ENCODE measurements at places on chromosomes 16 and 17. TPM values are rescaled to one million over a fixed set of nuclear protein-coding genes. Genes with fewer than 3 reads are reported as not detected.

Gene GH2
- not detected for total RNA-seq

DNA sequence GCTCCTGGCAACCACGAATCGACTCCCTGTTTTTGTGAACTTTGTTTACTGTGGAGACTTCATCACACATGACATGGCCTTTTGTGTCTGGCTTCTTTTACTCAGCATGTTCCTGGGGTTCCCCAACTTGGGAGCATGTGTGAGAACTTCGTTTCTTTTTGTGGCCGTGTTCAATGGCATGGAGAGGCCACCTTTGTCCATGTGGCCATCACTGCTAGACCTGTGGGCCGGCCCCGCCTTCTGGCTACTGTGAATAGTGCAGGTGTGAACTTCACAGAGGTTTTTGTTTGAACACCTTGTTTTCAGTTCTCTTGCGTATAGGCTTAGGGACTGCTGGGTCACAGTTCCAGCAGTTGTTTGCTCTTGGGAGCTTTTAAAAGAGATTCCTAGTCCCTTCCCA lies 5.7 kb upstream of the SLC38A8 start:
- DNase-seq, result peak; percentile 52

Gene GNGT2
- 1.8 TPM for total RNA-seq

Gene MARVELD3
- not detected for total RNA-seq

GRCh38 chr16:79278506-79278905 lies 322.0 kb downstream of the MAF start:
- DNase-seq, result no peak

Gene CCDC47
- 62.7 TPM for total RNA-seq

DNA sequence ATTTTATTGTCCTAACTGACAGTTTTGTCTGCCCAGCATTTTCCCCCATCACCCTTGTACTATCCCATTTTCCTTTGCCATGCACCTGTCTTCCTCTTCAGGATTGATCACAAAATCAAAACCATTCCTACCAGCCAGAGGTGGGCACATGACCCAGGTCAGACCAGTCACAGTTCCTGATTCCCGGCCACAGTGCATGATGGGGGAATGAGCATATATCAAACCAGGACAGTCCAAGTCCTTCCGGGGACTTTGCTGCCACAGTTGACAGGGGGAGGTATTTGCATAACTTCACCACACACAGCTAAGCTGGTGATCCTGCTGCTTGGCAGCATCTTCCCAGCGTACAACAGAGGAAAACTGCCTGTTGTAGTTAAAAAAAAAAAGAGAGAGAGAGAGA lies 493.9 kb downstream of the WWOX start:
- no peak for DNase-seq

Gene TBC1D3E
- total RNA-seq, result not detected

DNA sequence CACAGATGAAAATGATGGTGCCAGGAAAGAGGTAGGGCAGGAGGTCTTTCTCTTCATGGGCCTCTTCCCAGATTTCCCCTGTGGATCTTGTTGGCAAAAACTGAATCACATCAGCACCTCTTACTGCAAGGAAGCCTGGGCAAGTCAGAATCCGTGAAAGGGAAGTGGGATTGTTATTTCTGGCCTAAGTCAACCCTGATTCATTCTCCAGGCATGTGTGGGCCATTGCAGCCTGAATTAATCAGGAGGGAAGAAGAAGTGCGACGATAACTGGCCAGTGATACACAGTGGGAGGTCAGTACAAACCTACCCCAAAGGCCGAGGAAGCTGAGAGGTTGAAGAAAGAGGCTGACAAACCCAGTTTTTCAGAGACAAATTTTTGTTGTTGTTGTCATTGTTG lies 17.9 kb upstream of the NSMCE1 start:
- peak; percentile 67 for DNase-seq

GRCh38 chr17:6304894-6305612 lies 129.9 kb downstream of the AIPL1 start:
- no peak for DNase-seq

DNA sequence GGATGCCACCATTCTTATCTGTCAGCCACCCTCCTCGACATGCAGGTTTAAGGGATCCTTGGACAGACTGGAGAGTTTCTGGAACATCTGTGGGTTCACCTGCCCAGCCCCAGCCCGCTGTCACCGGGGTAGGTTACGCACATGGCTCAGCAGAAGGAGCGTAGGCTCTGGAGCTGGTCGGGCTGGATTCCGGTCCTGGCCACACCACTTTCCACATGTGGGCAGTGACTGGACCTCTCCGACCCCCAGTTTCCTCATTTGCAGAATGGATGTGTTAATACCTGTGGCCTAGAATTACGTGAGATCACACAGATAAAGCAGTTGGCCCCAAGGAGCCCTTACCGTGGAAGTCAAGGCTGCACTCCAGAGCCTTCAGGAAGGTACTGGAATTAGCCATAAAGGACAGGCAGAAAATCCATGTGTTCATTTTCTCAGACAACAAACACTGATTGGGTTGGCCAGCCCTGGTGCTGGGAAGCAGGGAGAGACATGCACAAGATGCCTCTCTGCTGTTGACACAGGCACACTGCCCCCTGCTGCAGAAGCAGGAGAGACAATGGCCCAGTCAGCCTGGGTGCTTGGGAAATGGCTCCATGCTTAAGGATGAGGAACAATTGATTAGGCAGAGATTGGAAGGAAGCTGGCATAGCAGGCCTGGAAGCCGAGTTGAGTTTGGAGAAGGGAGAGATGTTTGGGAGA lies 58.8 kb downstream of the SF3B3 start:
- peak; percentile 47 for DNase-seq

Gene KRTAP9-2
- total RNA-seq, result not detected

- DNase-seq, result no peak
Observed at GRCh38 chr16:50747207-50747956, 5.5 kb downstream of the CYLD start.

DNA sequence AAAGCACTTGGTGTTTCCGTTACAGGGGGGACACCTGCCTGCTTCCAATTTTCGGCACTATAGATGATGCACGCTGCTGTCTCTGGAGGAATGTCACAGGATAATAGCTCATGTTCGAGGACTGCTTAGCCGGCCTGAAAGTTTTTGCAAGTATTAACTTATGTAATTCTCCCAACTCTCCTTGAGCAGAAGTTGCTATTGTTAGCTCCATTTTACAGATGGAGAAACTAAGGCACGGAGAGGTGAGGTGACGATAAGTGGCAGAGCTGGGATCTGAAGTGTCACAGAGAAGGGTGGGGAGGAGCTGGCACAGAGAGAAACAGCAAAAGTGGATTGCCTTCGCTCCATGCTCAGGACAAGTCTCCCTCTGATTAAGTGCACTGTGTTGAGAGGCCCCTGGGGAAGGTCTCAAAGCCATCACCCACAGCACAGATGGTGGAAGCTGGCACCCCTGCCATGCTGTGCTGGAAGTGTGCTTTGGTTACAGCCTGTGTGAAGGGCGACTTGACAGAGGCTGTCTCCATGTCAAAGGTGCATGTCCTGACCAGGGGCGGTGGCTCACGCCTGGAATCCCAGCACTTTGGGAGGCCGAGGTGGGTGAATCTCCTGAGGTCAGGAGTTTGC lies 40.8 kb upstream of the MEAK7 start:
- DNase-seq, result no peak

Gene MRPL12
- total RNA-seq, result 27.1 TPM

Gene SLFN14
- not detected for total RNA-seq

- no peak for DNase-seq
Observed at GRCh38 chr17:67171560-67171959, 73.4 kb downstream of the HELZ start.

- DNase-seq, result no peak
Observed at GRCh38 chr17:36105781-36106492, 2.3 kb downstream of the CCL4 start.

Gene GDPD3
- 18.1 TPM for total RNA-seq

DNA sequence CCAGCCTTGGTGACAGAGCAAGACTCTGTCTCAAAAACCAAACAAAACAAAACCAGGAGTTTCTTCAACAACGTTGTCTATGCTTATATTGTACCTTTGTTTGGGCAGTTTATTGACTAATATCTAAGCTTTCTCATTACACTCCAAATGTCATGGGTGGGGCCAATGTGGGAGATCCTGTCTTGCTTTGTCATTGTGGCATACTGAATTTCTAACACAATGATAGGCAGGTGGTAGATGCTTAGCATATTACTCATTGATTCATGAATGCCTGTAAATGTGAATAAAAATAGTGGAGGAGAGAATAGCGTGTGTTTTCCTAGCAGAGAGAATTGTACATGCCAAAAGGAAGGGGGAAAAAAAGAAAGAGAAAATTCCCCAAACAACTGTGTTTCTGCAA lies 802.5 kb upstream of the EEF2KMT start:
- DNase-seq, result no peak

Gene GP1BA
- total RNA-seq, result not detected

Gene ZACN
- not detected for total RNA-seq

DNA sequence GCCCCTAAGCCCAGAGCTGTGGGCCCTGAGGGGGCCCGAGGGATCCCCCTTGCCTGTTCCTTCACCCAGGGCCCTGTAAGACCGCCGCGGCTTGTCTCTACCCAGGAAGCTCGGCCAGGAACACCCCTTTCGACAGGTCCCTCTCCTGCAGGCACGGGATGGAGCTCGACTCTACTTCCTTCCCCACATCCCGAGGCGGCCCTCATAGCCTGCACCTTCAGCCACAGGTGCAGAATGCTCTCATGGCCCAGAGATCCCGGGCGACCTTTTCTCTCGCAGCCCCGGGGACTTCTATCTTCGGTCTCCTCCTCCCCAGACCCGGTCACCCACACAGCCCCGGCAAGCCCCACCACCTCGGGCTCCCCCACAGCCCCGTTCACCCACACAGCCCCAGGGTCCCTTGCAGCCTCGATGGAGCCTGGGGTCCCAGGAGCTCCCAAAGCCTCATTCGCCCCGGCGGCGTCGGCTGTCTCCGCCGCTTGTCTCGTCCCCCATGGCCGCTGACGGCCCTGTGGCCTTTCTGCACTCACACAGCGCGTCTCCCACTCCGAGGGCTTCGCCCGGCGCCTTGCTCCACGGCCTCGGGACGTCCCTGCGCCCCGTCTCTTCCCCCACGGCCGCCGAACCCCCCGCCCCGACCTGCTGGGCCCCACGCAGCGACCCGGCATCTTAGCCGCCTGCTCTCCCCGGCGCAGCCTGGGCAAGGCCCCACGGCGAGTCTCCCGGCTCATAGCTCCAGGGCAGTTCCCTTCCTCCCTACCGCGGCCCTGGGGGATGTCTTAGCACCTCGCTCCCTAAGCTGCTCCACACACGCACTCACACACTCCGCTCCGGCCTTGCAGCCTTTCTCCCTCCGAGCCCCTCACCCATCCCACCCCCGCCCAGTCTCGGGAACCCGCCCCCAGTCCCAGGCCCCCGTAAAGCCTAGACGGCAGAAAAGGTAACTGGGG lies 650 bp downstream of the KIAA0753 start:
- DNase-seq, result peak; percentile 63

Gene RBL2
- 90.2 TPM for total RNA-seq

- DNase-seq, result no peak
Observed at GRCh38 chr16:69830534-69831211, 68.5 kb downstream of the WWP2 start.

Gene PPP1R27
- not detected for total RNA-seq

Gene KRT17
- 3.8 TPM for total RNA-seq

Gene AIPL1
- total RNA-seq, result not detected

GRCh38 chr17:48483471-48484131 lies 47.2 kb downstream of the HOXB1 start:
- DNase-seq, result no peak

Gene NOXO1
- not detected for total RNA-seq

DNA sequence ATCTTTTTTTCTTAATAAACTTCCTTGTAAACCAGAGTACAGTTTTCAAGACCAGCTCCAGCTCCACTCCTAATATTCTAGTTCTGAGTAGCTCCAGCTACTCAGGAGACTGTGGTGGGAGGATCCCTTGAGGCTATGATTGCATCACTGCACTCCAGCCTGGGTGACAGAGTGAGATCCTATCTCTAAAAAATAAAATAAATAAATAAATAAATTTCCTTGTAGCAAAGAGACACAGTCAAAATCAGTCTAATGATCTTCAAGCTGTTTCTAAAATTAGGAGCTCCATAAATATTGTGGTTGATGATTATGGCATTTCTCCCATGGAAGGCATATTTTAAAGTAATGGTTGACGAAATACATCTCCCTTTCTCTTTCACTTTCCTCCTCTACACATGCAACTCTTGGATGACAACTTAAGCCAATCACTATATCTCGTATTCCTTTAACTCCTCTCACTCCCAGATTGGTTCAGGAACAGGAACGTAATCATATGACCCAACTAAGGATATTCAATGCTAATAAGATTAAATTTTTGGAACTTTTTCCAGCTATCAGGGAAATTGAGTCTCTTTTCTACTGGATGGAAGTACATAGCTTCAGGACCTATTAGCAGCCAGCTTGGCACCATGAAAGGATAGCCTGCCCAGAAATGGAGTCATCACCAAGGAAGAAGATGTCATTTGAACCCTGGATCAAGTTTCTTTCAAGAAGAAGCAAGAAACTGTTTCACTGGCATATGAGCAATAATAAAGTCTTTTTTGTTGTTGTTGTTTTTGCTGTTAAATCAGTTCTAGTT lies 42.1 kb upstream of the TAOK1 start:
- DNase-seq, result no peak

- no peak for DNase-seq
Observed at GRCh38 chr17:36060816-36061215, 3.3 kb upstream of the CCL18 start.

GRCh38 chr16:88914750-88915368 lies 48.4 kb upstream of the PABPN1L start:
- no peak for DNase-seq

DNA sequence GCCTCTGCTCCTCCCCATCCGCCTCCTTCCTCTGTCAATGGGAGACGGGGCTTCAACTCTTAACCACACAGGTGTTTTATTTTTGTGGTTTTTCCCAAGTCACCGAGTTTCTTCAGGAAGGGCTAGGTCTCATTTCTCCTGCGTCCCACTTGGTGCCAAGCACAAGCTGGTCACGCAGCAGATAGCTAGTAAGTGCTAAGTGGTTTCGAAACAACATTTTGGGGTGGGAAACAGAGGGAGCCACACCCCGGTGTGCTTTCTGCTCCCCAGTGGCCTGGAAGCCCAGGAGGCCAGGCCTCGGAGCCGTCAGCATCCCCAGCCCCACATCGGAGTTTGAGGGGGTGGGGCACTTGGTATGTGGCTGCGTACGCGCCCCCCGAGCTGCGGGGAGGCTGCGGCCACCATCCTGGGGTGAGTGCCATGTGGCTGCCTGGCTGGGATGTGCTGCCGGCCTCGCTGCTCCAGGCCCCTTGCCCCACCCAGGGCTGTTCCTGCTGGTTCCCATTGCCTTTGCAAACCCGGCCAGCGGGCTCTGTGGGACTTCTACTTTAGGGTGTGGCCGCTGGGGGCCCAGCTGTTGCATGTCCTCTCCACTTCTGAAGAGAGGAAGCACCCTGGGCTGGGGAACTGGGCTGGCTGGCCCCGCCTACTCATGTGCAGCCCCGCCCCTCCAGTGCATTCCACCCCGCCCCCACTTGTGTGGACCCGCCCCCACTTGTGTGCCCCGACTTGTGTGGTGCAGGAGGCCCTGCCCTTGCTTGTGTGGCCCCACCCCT lies 55.6 kb downstream of the BAIAP2 start:
- peak; percentile 82 for DNase-seq

- no peak for DNase-seq
Observed at GRCh38 chr16:8645831-8646230, 24.3 kb downstream of the METTL22 start.

Gene LDHD
- total RNA-seq, result 5.5 TPM

GRCh38 chr17:37190493-37190892 lies 185.3 kb upstream of the C17orf78 start:
- no peak for DNase-seq

Gene SETD1A
- total RNA-seq, result 16.4 TPM
